Upper lobe of left lung (tissue), 6 donors: ENCODE measurements at places on chromosomes 1 and 21. TPM values are rescaled to one million over a fixed set of nuclear protein-coding genes. Genes with fewer than 3 reads are reported as not detected.
A peak's percentile ranks its signal among the peaks of the same experiment; 100 is the strongest.

DNA sequence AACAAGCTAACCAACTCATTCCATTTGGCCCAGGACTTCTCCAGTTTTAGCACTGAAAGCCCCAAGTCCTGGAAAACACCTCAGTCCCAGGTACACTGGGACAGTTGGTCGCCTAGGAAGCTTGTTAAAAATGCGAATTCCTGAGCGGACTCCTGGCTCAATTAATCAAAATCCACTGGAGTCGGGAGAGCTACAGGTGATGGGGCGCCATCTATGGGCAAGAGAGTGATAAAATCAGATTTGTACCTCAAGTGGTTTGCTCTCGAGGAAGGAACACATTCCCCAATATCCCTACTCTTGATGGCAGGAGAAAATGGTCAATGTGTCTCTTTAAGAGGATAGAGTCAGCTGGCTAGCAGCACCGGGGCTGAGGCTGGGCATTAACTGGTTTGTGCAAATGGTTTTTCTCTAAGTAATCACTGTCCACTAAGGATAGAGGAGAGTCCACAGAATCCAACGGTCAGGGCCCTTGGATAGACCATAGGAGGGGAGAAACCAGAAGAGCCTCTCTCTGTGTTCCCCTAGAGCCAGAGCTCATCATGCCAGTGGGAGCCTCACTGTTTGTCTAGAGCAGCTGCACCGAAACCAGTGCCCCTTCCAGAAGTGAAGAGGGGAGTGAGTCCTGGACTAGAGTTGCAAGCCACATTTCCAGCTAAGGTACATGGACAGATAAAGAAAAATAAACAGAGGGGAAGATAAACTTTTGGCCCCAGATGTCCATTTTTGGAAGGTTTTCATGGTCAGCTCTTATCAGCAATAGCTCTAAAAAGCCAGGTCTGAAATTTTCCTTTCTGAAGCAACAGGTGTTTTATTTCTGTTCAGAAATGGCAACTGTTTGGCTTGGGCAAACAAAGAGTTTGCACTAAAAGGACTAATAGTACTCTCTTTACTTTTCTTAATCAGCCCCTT is 148.5 kb downstream of the TENT5C start:
- DNase-seq = no peak

DNA sequence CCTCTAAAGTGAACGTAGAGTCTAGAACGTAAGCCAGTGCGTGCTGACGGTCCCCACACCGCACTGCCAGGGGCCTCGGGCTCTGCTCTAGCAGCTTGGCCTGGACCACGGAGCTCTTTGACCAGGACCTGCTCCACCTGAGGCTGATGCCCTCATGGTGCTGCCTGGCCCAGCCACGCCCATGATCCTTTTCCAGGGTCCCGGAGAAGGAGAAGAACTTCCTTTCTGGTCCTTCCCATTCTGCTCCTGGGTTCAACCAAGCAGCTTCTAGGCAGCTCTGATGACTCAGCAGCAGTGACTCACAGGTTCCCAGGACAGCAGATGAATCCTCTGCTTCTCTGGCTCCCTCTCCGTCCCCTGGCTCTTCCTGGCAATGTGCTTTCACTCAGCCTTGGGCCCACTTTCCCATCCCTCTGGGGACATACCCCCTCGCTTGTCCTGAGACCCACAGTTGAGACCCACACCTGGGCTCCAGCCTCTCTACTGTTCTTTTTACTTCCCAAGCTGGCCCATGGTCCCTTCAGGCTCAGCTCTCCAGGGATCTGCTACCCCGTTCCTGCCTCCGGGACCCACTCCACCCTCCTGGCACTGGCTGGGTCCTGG is 246.3 kb upstream of the RAB4A start:
- DNase-seq = peak; percentile 86

DNA sequence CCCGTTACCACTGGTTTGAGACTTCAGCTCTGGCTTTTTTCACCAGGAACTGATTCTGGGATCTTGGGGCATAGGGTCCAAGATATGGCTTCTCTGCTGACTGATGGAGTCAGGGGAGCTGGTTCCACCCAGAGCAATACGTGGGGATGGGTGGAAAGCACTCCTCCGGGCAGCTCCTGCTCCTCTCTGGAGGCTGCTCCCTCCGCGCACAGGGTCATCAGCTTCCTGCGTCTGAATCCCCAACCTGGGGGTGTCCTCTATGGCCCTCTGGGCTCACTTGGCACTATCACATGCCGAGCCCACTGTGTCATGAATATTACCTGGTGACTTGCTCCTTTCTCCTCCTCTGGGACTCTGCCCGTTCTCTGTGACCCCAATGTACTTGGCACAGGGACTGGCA is 405.4 kb upstream of the VAMP3 start:
- no peak for DNase-seq

DNA sequence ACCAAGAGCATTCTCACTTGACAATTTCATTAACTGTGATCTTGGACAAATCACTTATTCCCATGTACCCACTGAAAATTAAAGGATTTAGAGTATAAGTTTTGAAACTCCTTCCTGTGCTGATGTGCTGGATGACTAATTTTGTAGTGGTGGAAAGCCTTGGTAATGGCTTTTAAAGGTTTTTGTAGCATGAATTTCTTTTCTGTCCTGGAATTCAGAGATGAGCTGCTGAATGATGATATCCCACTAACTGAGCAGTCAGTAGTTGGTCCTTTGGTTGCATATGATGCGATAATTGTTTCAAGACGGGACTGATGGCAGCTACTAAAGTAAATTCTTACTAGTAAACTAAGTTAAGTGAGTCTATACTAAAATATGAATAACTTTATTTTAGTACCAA is 5.2 kb downstream of the RPL5 start:
- no peak for DNase-seq

- DNase-seq = no peak
Measured at GRCh38 chr1:208054911-208055379, 144.0 kb upstream of the CD34 start.

- no peak for DNase-seq
Measured at GRCh38 chr1:152426731-152427130, 12.7 kb upstream of the CRNN start.

GRCh38 chr1:205416322-205416721 is 5.5 kb downstream of the LEMD1 start:
- no peak for DNase-seq

- DNase-seq = no peak
Measured at GRCh38 chr1:7767176-7767575, 3.9 kb upstream of the VAMP3 start.

- DNase-seq = no peak
Measured at GRCh38 chr1:171220581-171221054, 27.7 kb upstream of the FMO1 start.

DNA sequence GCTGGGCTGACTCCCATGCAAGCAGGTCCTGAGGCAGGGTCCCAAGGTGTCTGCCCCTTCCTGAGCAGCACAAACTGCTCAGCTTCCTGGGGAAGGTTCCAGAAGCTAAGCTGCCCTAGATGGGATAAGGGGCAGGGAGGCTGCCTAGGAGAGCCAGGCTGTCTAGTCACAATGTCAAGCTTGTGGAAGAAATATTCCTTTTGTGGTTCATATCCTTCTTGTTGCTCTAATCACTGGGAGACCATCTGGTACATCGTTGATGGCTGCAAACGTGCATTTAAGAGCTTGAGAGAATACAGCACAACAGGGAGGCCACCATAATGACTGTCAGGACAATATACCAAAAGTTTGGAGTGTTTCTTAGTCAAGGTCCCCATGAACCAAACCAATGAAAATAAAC is 67.4 kb downstream of the SLC16A1 start:
- DNase-seq = no peak

- DNase-seq = no peak
Measured at GRCh38 chr1:157086299-157086698, 13.3 kb downstream of the ETV3L start.

- no peak for DNase-seq
Measured at GRCh38 chr1:172136925-172137324, 283.6 kb upstream of the C1orf105 start.

GRCh38 chr1:61732726-61733125 is 7.8 kb upstream of the TM2D1 start:
- DNase-seq = no peak

DNA sequence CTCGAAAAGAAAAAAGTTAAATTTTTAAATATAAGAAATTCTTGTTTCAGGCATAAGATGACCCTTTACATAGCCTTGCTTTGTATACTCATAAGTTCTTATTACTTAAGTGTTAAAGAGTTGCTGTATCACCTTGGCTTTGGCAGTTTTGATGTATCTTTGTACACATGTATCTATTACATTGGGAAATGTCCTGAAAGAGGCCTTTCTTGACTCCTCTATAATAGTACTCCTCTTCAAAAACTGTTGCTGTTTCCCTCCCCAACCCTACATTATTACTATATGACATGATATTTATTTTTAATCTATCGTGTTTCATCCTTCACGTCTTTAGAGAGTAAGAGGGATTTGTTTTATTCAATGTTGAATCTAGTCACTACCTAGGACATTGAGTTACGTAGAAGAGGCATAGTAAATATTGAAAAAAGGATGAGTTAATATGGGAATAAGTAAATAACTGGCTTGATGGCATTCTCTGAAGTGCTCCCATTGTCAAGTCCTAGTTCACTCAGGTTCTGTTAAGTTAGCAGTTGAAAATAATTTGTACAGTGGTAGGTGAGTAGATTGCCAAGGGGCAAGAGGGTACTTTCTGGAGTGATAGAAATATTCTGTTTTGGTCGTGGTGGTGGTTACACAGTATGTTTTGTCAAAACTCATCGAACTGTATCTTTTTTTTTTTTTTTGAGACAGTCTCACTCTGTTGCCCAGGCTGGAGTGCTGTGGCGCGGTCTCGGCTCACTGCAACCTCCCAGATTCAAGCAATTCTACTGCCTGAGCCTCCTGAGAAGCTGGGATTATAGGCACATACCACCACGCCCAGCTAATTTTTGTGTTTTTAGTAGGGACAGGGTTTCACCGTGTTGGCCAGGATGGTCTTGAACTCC is 8.2 kb downstream of the THRAP3 start:
- DNase-seq = no peak

DNA sequence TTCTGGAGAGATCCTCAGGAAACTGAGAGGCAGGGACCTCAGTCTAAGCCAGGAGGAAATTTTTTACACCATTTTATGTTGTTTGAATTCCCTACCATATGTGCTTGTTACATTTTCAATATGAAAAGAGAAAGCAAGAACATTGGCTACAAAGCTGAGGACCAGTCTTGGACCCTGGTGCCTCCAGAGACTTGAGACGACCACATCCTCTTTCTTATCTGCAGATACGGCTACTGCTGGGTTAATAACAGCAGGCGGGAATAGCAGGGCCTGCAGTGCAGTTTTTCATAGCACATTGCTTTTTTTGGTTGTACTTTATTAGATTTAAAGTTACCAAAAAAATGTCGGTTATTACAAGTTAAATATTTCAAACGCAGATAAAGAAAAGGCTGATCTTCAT is 3.9 kb downstream of the KDM4A start:
- no peak for DNase-seq

- DNase-seq = no peak
Measured at GRCh38 chr1:84406346-84406861, 8.1 kb downstream of the DNASE2B start.

GRCh38 chr1:233281711-233282581 is 13.6 kb downstream of the PCNX2 start:
- DNase-seq = no peak

- no peak for DNase-seq
Measured at GRCh38 chr1:165397944-165398343, 41.4 kb upstream of the LMX1A start.

DNA sequence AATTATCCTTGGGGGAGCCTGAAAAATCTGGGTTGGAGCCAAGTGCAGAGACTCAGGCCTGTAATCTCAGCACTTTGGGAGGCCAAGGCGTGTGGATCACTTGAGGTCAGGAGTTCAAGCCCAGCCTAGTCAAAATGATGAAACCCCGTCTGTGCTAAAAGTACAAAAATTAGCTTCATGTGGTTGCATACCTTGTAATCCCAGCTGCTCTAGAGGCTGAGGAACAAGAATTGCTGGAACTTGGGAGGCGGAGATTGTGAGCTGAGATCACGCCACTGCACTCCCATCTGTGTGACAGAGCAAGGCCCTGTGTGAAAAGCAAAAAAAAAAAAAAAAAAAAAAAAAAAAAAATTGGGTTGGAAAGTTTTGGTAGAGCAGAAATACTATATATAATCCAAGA is 1563.6 kb upstream of the PRMT6 start:
- DNase-seq = no peak

GRCh38 chr1:233138788-233139585 is 156.5 kb downstream of the PCNX2 start:
- no peak for DNase-seq

- DNase-seq = no peak
Measured at GRCh38 chr21:45125357-45125756, 51.0 kb downstream of the ADARB1 start.

DNA sequence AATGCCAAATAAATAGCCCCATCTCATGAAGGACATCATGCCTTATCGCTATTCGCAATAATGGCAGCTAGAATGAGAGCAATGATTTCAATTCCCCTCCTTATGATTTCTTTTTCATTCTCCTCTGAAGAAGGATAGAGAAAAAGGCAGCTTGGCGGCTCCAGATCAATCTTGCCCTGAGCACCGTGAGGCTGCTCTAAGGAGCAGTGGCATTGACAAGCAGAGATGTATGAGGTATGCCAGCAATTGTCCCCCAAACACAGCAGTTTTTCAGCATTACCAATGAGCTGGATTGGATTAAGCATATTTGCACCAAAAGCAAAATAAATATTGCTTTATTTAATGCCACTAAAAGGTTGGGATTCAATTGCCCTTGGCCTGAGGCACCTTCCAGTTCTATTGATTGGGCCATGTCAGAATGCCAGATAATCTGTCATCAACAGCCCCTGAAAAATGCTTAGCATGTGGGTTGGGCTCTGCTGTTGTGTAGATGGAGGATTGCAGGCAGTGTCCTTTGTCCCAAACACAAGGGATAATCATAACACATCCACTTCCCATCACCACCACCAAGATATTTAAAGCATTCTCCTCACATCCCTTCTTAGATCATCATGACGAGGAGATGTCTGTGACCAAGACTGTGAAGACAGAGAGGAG is 135.7 kb downstream of the BEND5 start:
- no peak for DNase-seq

DNA sequence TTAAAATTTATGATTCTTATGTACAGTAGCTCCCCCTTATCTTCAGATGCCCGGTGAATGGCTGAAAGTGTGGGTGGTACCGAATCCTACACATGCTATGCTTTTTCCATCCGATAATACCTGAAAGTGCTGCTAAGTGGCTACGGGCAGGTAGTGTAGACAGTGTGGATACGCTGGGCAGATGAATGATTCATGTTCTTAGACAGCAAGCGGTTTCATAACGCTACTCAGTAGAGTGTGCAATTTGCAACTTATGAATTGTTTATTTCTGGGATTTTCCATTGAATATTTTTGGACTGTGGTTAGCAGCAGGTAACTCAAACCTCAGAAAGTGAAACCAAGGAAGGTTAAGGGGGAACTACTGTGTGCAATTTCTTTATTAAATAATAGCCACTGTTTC is 7.5 kb downstream of the PCP4 start:
- DNase-seq = no peak

Gene FTCD
- not detected for total RNA-seq

Gene CYP4A11
- 0.14 TPM for total RNA-seq

Gene S100A7A
- not detected for total RNA-seq

Gene SPATC1L
- total RNA-seq = 3.6 TPM
